ENCODE measurements at places on chromosomes 1 and 21.

DNA sequence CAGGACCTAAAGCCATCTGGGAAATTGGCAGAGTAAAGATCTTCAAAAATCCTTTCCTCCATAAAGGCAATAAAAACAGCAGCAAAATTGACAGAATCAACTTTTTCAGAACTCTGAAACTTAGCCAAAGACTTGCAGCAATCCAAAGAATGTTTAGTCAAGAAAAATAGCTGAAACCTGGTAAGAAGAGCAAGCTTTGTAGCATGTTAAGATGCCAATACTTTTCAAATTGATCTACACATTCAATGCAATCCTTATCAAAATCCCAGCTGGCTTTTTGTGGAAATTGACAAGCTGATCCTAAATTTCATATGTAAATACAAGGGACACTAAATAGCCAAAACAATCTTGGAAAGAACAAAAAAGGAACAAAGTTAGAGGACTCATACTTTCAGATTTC lies 23.8 kb upstream of the FAM163A start:
- DNase-seq, result no peak

DNA sequence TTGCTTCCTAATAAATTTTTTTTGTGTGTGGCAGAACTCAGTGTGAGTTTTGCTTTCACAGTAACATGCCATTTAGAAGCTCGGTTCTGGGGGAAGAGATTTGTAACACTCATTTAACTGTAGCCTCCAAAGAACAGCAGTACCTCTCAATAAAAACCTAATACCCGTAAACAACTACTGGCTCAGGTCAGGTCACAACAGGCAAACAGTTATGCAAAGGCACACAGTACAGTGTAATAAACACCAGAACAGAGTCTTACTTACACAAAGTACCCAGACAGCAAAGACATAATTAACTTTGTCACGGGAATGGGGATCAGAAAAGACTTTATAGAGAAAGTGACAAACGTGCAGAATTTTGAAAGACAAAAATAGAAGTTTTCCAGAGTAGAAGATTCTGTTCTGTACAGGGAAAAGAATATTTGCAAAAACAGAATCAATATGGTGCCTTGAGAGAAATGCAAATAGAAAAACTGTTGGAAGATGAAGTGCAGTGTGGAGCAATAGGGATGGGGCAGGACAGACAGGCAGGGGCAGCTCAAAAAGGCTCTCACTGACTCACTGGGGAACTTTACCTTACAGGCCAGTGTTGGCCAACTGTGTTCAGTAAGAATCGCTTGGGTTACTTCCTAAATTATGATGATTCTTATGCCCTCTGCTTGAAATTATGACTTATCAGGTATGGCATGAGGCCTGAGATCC lies 38.8 kb downstream of the EGLN1 start:
- DNase-seq, result no peak

DNA sequence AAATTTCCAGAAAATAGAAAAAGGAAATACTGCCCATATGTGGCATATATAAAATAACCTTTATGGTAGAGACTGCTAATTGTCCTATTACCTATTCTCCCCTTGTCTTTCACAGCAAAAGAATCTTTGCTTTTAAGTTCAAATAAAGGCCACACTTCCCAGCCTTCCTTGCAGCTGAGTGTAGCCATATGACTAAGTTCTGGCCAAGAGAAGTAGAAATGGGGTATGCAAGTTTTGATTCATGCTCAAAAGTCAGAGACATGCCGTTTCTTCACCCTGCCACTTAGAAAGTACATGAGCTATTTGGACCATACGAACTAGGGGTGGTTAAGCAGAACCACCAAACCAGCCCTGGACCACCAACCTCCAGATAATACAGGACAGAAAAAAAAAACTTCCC lies 18.3 kb upstream of the S100A2 start:
- DNase-seq, result no peak

GRCh38 chr21:45937721-45938452 lies 43.7 kb upstream of the COL6A1 start:
- no peak for DNase-seq

DNA sequence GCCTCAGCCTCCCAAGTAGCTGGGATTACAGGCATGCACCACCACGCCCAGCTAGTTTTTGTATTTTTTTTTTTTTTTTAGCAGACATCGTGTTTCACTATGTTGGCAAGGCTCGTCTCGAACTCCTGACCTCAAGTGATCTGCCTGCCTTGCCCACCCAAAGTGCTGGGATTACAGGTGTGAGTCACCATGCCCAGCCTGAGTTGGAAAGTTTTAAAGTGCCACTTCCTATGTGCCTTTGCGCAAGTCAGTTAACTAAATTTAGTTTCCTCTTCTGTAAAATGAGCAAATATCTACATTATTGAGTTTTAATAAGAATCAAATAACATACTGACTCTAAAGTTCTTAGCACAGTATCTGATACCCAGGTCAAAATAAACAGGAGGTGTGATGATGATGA lies 12.4 kb downstream of the SLC19A2 start:
- DNase-seq, result no peak

- DNase-seq, result no peak
Measured at GRCh38 chr1:91725989-91726721, 159.8 kb downstream of the TGFBR3 start.

- DNase-seq, result no peak
Measured at GRCh38 chr1:75841421-75841820, 44.7 kb downstream of the MSH4 start.

DNA sequence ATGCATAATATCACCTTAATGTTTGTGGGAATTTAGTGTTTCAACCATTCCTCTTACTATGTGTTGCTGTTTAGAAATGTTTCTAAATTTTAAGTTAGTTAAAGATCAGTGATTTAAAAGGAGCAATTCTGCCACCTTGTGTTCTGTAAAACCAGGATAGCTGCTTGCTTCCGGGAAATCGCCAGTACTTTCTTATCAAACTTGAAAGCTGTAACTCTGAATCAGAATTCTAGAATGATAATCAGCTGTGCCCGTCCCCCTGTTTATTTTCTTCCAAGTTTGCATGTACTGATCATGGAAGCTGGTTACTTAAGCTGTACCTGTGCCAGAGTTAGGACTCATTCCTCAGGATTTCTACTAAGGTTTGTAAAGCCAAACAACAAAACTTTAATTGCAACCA lies 656.4 kb downstream of the LTN1 start:
- no peak for DNase-seq
